ENCODE measurements at places on chromosomes 3 and 15. TPM values are rescaled to one million over a fixed set of nuclear protein-coding genes. Genes with fewer than 3 reads are reported as not detected.
A peak's percentile ranks its signal among the peaks of the same experiment; 100 is the strongest.

Gene TMEM207
- total RNA-seq = not detected

Gene ATP8B4
- total RNA-seq = not detected

Gene MESP2
- total RNA-seq = 1.3 TPM

Gene INKA1
- 1.3 TPM for total RNA-seq

Gene PEAK1
- total RNA-seq = 13.8 TPM

DNA sequence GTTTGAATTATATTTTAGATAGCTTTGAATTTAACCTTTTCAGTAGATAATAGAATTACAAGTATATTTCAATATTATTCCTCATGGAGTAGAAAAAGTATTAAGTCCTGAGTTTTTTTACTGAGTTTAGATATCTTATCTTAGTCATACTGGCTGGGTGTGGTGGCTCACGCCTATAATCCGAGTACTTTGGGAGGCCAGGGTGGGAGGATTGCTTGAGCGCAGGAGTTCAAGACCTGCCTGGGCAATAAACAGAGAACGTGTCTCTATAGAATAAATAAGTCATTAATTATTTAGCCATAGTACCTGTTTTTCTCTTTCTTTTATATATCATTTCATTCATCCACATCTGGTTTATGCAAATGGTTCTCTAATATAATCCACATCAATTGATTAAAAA lies 9.9 kb downstream of the RAP2B start:
- H3K36me3 ChIP-seq = peaks cover 15% of the 10 kb centered on the region
- no peak for DNase-seq
- peaks cover 19% of the 10 kb centered on the region for H3K4me1 ChIP-seq
- no peaks in the 10 kb centered on the region for H3K27me3 ChIP-seq

DNA sequence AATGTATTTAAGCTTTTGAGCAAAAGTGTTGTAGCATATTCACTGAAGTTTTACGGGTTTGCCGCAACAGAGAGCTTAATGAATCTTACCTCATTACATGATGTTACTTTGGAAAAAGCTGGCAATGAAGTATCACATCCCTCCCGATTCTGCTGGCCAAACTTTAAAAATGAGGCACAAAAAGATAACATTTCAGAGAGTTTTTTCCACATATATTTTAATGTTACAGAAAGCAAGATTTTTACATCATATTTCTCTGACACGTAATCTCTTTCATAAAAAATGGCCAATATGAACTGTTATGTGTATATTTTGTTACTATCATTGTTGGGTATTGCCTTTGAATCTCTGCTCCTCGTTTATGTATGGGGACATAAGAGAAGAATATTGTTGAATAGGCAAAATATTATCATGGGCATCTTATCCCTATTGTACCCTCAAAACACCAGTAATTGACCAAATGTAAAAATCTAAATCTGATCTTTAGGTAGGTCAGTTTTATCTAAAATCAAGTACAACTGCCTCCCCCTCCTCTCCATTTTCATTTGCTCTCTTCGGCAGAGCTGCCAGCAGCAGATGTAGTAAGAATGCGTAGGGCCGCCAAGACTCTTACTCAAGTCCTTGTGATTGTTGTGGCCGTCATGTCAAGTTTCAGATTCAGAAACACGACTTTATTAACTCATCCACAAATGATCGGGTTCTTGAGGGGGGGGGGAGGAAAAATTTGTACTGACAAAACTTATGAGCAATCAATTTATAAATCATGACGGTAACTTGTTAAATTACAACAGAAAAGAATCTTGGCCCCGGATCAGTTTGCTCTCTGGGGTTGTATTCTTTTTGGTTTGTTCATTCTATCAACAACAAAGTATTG lies 106.7 kb upstream of the THRB start:
- H3K4me3 ChIP-seq = no peak overlapping the region
- H3K27me3 ChIP-seq = no peaks in the 10 kb centered on the region
- H3K36me3 ChIP-seq = no peaks in the 10 kb centered on the region
- no peak overlapping the region for H3K27ac ChIP-seq

- peaks cover 12% of the 10 kb centered on the region for H3K4me1 ChIP-seq
- peak; percentile 66 for DNase-seq
- H3K36me3 ChIP-seq = no peaks in the 10 kb centered on the region
These were observed 70.0 kb upstream of the CGNL1 start for GRCh38 chr15:57306161-57306943.

DNA sequence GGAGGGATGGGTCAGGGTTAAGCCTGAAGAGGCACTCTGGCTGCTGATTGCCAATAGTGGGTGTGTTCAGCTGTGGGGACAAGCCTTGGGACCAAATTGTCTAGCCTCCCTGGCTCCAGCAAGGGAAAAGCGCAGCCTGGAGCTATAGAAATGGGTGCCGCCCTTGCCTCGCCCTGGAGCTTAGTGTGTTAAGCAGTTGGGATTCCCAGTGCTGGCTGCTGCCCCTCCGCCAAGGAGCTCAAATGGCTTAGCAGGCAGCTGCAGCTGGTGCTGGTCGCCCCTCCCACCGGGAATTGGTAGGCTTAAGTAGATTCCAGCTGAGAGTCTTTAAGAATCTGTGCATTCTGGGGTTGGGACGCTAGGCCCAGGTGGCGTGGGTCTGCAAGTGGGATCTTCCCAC lies 662.9 kb upstream of the TBL1XR1 start:
- DNase-seq = no peak
- H3K4me3 ChIP-seq = no peak overlapping the region
- no peaks in the 10 kb centered on the region for H3K27me3 ChIP-seq

DNA sequence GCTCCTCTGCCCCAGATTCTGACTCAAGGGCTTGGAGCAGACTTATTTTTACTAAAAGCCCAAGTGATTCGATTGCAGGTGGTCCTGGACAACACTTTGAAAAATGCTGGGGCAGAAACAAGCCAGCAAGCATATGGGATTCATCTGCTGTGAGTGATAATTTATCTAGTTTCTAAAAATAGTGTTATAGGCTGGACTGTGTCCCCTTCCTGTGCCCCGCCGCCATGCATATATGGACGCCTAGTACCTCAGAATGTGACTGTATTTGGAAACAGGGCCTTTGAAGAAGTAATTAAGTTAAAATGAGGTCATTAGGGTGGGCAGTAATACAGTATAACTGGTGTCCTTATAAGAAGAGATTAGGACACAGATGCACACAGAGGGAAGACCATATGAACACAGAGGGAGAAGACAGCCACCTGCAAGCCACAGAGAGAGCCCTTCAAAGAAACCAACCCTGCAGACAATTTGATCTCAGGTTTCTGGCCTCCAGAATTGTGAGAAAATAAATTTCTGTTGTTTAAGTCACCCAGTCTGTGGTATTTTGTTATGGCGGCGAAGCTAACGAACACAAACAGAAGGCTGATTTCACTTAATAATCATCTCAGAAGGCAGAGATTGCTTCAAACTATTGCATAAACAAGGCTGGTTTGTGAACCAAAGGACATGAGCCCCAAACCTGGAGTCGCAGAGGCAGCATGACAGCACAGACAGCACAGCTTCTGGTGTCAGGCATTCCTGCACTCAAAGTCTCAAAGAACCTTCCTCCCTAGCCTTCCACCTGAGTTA lies 59.1 kb downstream of the CCNL1 start:
- no peak overlapping the region for H3K4me3 ChIP-seq
- H3K4me1 ChIP-seq = peaks cover 21% of the 10 kb centered on the region
- no peaks in the 10 kb centered on the region for H3K27me3 ChIP-seq
- H3K36me3 ChIP-seq = no peaks in the 10 kb centered on the region
- DNase-seq = no peak
- H3K27ac ChIP-seq = no peak overlapping the region

DNA sequence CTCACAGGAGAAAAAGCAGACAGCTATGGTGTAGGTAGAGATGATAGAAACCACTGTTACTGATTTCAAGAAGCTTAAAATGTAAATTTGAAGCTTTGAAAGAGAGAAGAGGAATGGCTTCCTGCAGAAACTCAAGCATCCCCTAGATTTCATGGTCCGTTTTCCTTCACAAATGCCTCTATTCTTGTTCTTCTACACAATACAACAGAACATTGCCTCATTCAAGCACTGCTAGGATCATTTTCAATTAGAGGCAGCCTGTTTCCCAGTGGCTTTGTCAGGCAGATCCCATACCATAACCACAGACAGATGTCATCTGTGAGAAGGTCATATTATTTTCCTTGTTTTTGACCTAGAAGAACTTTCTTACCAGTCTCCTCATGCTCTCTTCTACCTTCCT lies 77.9 kb upstream of the SPRED1 start:
- peaks cover 17% of the 10 kb centered on the region for H3K4me1 ChIP-seq

GRCh38 chr15:52379395-52380106 lies 83.9 kb upstream of the MYO5C start:
- DNase-seq = no peak
- peaks cover 6% of the 10 kb centered on the region for H3K36me3 ChIP-seq
- H3K4me3 ChIP-seq = no peak overlapping the region
- peaks cover 11% of the 10 kb centered on the region for H3K4me1 ChIP-seq

GRCh38 chr3:60746695-60747416 lies 504.4 kb downstream of the FHIT start:
- H3K4me3 ChIP-seq = no peak overlapping the region
- DNase-seq = no peak
- H3K27ac ChIP-seq = no peak overlapping the region
- H3K36me3 ChIP-seq = no peaks in the 10 kb centered on the region
- no peaks in the 10 kb centered on the region for H3K27me3 ChIP-seq
- H3K4me1 ChIP-seq = peaks cover 18% of the 10 kb centered on the region

GRCh38 chr3:62253971-62254370 lies 119.4 kb downstream of the FEZF2 start:
- no peak overlapping the region for H3K27ac ChIP-seq
- no peaks in the 10 kb centered on the region for H3K27me3 ChIP-seq
- H3K36me3 ChIP-seq = no peaks in the 10 kb centered on the region
- no peaks in the 10 kb centered on the region for H3K4me1 ChIP-seq

DNA sequence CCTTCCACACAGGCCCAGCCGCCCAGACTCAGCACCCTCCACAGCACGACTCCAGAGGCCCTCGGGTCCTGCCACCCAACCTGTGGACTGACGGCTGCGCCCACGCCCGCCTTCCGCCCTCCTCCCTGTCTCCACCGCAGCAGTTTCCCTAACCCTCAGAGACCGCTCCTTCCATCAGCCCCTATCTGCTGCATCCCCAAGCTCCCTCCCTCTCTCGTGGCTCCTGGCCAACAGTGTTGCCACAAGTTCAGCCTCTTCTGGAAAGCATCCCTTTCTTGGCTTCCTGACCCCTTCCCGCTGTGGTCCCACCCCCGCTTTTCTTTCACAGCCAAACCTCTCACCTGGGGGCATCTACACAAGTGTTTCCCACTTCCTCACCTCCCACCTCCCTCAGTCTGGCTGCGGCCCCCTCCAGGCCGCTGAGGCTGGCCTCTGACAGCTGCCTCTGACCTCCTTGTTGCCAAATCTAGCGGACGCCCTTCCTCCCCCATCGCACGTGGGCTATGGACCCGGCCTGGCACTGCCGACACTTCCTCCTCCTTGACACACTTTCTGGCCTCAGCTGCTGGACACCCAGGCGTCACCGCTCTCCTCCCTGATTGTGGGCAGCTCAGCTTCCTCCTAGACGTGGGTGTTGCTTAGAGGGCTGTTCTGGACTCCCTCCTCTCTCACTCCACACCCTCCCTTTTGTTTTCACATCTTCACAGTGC lies 168.8 kb upstream of the TLE3 start:
- H3K27me3 ChIP-seq = no peaks in the 10 kb centered on the region
- no peaks in the 10 kb centered on the region for H3K36me3 ChIP-seq
- no peak overlapping the region for H3K4me3 ChIP-seq
- H3K27ac ChIP-seq = no peak overlapping the region
- peaks cover 42% of the 10 kb centered on the region for H3K4me1 ChIP-seq
- no peak for DNase-seq

DNA sequence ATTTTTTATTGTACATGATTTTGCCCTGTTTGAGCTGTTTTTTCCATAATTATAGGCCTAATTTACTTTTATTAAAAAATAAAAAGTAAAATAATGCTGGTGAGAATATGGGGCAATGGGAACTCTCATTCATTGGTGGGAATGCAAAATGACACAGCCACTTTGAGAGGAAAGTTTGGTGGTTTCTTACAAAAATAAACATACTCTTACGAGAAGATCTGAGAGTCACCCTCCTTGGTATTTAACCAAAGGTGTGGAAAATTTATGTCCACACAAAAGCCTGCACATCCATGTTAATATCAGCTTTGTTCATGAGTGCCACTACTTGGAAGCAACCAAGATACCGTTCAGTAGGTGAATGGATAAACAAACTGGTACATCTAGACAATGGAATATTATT lies 9.8 kb downstream of the MUC13 start:
- no peak overlapping the region for H3K4me3 ChIP-seq
- H3K27me3 ChIP-seq = no peaks in the 10 kb centered on the region
- DNase-seq = no peak
- H3K27ac ChIP-seq = no peak overlapping the region

DNA sequence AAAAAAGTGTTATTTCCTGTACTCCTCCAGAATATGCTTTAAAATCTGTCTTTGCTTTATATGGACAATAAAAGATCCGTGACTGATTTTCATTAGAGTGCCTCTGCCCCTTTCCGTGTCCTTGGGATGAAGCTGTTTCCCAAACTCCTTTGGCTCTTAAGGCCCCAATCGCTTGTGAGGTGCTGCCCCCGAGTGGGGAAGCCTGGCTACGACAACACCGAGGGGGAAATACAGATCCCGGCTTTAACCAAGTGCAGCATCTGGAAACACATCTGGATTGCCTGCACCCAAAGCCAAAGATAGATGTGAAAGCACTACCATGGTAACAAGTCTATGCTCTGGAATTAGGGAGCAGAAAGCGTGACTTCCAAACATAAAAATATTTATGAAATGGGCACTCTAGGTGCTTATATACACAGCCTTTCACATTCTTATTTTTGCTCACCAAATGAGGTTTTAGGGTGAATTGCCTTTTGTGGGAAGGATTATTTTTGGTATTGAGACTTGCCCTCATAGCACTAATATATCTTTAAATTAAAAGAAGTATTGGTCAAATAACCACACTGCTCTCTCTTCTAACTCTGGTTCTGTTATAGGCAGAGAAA lies 40.6 kb upstream of the ADCY5 start:
- peak; percentile 84 for DNase-seq
- no peaks in the 10 kb centered on the region for H3K4me1 ChIP-seq
- H3K27me3 ChIP-seq = no peaks in the 10 kb centered on the region
- H3K27ac ChIP-seq = no peak overlapping the region
- H3K36me3 ChIP-seq = peaks cover 6% of the 10 kb centered on the region

DNA sequence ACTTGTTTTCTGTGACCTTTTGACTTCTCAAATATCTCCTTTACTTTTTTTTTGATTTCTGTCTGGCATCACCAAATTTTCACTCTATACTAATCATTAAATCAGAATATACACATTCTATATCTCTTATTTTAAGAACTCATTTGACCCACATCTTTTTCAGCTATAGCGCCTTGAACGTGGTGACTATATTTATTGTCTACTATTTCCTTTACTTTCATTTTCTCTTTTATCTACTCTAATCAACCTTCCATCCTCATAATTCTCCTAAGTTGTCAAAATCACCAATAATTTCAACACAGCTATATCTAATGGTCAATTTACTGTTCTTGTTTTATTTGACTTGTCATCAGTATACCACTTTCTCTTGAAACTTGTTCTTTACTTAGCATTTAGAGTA lies 119.0 kb upstream of the CBLB start:
- H3K27ac ChIP-seq = no peak overlapping the region
- no peak overlapping the region for H3K4me3 ChIP-seq
- DNase-seq = no peak
- H3K36me3 ChIP-seq = no peaks in the 10 kb centered on the region
- H3K27me3 ChIP-seq = no peaks in the 10 kb centered on the region
- H3K4me1 ChIP-seq = no peaks in the 10 kb centered on the region

GRCh38 chr3:99499235-99500158 lies 138.9 kb upstream of the COL8A1 start:
- no peaks in the 10 kb centered on the region for H3K27me3 ChIP-seq
- DNase-seq = peak; percentile 77
- H3K27ac ChIP-seq = no peak overlapping the region
- no peak overlapping the region for H3K4me3 ChIP-seq
- no peaks in the 10 kb centered on the region for H3K36me3 ChIP-seq
- H3K4me1 ChIP-seq = peaks cover 18% of the 10 kb centered on the region
